Fibroblast of skin of left biceps (primary cell): ENCODE measurements at places on chromosomes 7 and 10.

DNA sequence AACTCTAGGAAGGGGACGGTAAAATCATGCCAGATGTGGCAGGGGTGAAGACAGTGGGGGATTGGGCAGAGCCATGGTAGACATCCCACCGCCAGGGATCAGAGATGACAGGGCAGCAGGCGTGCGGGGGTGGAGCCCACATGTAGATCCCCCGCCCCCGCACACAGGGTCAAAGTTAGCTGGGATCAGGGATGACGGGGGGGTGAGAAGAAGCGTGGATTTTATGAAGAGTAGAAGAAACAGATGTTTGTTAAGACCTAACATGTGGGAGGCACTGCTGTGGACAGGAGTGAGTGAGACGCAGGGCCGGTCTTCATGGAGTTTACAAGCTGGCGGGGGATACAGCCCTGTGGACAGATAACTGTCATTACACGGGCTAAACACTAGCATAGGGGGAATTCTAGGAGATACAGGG is 154.0 kb upstream of the KLF14 start:
- DNase-seq: no peak

DNA sequence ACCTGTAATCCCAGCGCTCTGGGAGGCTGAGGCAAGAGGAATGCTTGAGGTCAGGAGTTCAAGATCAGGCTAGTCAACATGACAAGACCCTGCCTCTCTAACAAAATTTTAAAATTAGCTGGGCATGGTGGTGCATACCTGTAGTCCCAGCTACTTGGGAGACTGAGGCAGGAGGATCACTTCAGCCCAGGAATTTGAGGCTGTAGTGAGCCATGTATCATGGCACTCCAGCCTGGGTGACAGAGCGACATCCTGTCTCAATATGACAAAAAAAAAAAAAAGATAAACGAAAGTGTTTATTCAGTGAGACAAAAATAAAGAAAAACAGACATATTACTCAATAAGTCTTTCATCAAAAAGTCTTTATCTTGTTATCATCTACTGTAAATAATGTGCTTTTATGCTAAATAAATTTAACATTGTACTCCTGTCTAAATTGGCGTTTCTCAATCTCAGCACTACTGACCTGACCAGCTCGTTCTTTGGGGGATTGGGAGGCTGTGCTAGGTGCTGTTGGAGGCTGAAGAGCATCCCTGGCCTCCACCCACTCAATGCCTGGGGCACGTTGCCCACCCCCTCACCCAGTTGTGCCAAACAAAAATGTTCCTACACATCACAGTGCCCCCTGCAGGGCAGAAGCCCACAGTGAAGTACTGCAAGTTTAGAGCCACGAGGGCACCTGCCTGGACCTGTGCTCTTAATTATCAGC is 57.7 kb downstream of the NCAPG2 start:
- DNase-seq: no peak

DNA sequence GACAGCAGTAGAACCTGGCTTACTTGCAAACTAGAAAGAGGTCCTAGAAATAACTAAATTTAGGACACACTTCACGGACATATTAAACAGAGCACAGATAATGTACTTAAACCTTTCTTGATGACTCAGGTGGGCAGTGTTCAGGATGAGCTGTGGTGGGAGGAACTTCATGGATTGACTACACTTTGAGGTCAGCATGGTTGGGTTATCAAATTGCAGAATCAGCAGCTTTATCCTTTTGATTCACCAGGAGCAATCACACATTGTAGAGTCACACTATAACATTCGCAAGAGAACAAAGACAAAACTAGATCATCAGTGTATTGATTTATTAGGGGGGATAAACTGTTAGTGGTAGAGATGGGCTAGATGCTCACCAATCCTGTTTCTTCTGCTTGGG is 38.6 kb upstream of the AGK start:
- DNase-seq: no peak

DNA sequence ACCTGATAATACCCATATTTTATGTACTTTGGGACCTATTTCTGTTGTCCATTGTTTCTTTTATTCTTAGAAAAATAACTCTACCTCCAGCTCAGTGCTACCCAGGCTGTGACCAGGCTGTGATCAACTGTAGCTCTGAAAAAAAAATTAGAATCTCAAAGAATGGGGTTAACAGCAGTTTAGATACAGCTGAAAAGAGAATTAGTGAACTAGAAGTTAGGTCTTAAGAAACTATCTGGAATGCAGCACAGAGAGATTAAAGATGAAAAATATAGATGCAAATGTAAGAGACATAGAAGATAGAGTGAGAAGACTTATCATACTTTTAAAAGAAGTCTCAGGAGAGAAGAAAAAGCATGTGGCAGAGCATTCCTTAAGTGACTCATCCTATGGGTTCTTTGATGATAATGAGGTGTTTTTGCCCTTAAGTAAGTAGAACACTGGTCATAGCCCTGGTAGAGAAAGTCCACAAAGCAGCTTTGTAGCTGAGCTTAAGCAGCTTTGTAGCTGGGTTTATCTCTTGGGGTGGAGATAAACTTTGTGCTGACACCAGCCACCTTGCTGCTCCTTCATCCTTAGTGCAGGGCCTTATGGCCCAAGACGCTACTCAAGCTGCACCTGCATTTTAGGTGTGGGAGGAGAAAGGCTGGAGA is 27.3 kb upstream of the SFRP5 start:
- no peak for DNase-seq

GRCh38 chr7:110373859-110374258 is 717.1 kb upstream of the LRRN3 start:
- DNase-seq: no peak
